ENCODE measurements at places on chromosomes 4 and X. TPM values are rescaled to one million over a fixed set of nuclear protein-coding genes. Genes with fewer than 3 reads are reported as not detected.

FGG gene
- not detected for total RNA-seq

ARMCX2 gene
- total RNA-seq, result 89.6 TPM

NUP54 gene
- 51.9 TPM for total RNA-seq

GAGE2A gene
- not detected for total RNA-seq

REELD1 gene
- total RNA-seq, result not detected

SSX4B gene
- total RNA-seq, result not detected

SLC6A14 gene
- not detected for total RNA-seq

CTPS2 gene
- 8.0 TPM for total RNA-seq

IQSEC2 gene
- 14.7 TPM for total RNA-seq

NDNF gene
- 9.8 TPM for total RNA-seq

RAP2C gene
- 24.6 TPM for total RNA-seq

ZNF81 gene
- total RNA-seq, result 5.8 TPM

ZFP92 gene
- not detected for total RNA-seq

ADRA2C gene
- total RNA-seq, result 1.5 TPM

BCORL1 gene
- 1.4 TPM for total RNA-seq

DGAT2L6 gene
- not detected for total RNA-seq

NXF2 gene
- not detected for total RNA-seq

KCNE5 gene
- total RNA-seq, result 0.36 TPM

CDK16 gene
- total RNA-seq, result 61.2 TPM

KIT gene
- 0.29 TPM for total RNA-seq

CRMP1 gene
- total RNA-seq, result under 0.01 TPM

SSX2 gene
- total RNA-seq, result not detected

PNMA6F gene
- total RNA-seq, result not detected

PCDH18 gene
- 191 TPM for total RNA-seq

SSX5 gene
- not detected for total RNA-seq

ERCC6L gene
- 0.59 TPM for total RNA-seq

TNIP3 gene
- total RNA-seq, result 0.59 TPM

NLRP2B gene
- total RNA-seq, result not detected

SLC16A2 gene
- 15.6 TPM for total RNA-seq

ARHGAP24 gene
- total RNA-seq, result 52.5 TPM

Measured in osteoblast (primary cell).